ENCODE measurements at places on chromosomes 3 and 15.

DNA sequence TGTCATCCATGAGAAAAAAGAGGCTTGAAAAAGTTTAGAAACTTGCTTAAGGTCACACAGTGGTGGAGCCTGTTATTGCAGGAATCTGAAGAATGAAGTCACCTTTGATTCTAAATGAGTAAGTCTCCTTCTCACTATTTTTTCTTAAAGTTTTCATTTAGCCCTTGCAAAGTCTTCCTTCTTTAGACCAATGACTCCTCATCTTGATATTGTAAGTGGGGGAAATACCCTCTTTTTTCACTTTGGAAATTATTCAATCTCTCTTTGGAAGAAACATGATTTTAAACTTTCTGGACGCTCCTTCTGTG is 787 bp upstream of the SLMAP start:
- peak overlapping the region; percentile 92 for H3K27ac ChIP-seq
- H3K27me3 ChIP-seq, result no peaks in the 10 kb centered on the region
- no peaks in the 10 kb centered on the region for H3K36me3 ChIP-seq
- peak overlapping the region; percentile 95 for H3K4me3 ChIP-seq

GRCh38 chr3:113057117-113057516 is 66.3 kb downstream of the GTPBP8 start:
- H3K27me3 ChIP-seq, result no peaks in the 10 kb centered on the region
- H3K4me3 ChIP-seq, result no peak overlapping the region
- no peak for DNase-seq

GRCh38 chr3:118682921-118683320 is 351.7 kb downstream of the IGSF11 start:
- no peak for DNase-seq
- H3K27me3 ChIP-seq, result no peaks in the 10 kb centered on the region
- no peak overlapping the region for H3K27ac ChIP-seq

DNA sequence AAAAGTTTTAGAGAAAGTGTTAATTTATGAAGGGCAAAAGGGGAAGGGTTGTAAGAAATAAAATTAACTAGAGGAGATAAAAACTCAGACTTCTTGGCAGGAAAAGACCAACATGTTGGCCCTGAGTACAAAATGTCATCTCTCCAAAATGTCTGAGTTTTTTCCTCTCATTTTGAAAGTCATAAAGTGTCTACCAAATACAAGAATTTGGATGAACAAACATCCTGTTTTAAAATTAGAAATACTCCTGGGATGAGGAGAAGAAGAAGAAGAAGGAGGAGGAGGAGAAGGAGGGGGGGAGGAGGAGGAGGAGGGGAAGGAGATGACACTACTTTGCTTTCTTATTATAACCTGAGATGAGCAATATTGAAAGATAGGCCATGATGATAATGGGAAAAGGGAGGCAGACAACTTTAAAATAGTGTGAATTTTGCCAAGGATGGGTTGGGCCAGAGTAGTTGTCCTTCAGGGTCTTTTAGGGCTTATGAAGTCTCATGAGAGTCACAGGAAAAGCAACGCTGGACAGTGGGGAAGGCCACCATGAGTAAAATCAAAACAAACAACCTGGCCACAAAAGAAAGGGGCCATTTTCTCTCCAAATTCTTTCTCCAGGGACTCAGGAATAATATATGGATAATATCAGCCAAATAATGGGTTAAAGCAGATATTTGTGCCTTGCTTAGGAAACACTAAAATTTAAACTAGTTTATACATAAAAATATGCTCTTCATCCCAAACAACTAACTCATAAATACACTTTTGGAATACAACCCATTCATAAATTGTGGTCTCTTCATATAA is 632.9 kb downstream of the EPHA3 start:
- no peaks in the 10 kb centered on the region for H3K36me3 ChIP-seq
- DNase-seq, result no peak
- H3K4me1 ChIP-seq, result no peaks in the 10 kb centered on the region
- H3K27ac ChIP-seq, result no peak overlapping the region

Data from lower lobe of right lung (tissue), 2 donors.